ENCODE measurements at places on chromosomes 1 and 21.

DNA sequence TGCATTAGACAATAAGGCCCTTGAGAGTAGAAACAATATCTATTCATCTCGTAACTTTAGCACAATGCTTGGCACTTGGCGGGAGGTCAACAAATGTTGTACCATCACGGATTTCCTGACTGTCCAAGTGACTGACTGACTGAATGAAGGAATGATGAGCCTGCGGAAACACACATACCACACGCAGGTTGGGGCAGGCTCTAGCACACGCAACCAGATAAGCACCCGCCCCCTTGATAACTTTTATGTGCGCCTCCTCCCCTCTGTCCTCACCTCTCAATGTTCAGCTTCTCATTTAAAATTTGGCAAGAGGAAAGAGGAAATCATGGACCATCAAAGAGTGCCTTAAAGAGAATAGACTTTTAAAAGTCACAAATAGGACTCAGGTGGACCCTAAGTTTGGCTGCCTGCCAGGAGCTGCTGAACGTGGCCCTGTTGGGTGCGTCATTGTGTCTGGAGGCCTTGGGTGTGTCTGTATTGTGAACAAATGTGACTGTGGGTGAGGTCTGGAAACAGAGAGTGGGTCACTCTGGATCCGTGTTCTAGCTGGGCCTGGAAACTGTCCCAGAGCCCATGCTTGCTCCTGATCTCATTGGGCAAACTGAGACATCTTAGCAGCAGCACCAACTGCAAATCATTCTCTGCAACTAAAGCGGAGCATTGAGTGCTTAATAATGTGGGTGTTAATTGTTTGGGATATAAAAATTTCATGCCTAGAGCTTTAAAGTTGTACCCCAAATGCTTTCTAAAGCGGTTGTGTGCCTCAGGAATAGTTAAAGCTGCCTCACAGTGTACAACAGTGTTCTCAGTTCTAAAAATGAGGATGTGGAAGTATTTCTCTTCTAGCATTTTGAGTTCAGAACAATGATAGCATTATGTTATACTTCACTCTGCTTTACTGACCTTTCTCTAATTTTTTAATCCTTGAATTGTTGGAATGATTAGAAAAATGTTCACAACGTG, 47.6 kb upstream of the ABCG1 start:
- peak; percentile 91 for DNase-seq

- DNase-seq: no peak
Observed at GRCh38 chr21:46557919-46558392, 46.9 kb downstream of the S100B start.

- no peak for DNase-seq
Observed at GRCh38 chr21:44722731-44723130, 11.4 kb upstream of the TSPEAR start.

DNA sequence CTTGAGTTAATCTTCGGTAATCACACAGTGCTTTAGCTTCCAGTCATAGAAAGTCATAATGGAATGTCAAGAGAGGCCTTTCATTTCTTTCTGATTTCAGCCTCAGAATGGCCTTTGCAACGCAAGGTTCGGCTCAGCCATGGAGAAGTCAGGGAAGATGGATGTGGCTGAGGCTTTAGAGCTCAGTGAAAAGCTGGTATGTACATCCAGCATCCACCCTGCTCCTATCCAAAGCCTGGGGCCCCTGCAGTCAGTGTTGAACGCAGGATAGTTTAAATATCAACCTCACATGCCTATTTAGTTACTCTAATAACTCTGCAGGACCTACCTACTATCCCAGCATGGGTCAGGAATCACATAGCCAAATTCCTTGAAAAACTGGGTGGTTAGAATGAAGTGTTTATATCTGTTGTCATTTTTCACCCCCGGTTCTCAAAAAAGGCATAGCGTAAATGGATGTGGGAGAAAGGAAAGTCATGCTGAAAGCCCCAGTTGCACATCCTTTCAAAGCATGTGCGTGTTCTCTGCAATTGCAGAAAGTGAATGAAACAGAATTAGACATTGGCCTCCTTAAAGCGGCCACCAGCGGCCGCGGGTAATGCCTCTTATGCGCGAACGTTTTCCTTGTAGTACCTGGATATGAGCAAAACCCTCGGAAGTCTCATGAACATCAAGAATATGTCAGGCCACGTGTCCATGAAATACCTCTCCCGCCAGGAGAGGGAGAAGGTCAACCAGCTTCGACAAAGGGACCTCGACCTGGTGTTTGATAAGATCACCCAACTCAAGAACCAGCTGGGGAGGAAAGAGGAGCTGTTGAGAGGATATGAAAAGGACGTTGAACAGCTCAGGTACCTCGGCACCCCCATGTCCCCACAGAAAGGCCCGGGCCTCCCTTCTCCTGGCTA, 28.8 kb upstream of the EFHD2 start:
- no peak for DNase-seq

GRCh38 chr1:159067699-159068621, 8.6 kb downstream of the AIM2 start:
- peak; percentile 43 for DNase-seq

DNA sequence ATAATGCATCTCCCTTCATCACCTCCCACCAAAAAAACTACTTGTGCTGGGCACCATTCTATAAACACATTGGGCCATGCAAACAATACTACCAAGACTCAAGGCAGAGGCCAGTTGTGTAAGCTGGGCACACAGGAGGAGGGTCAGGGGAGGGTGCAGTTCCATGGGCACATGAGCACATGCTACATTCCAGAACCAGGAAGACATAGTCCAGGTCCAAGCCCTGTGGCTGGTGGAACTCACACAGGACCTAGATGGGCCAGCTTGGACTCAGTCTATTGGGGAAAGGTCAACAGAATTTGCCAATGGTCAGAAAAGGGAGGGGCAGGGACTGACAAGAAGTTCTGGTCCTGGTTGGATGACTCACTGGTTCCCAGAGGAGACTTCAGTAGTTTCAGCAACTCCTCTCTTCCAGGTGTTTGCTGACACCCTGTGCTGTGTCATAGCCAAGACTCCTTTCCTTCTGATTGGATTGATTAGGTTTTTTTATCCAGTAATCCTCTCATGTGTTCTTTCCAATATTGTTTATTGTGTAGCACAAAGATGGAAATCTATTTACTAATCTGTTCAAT, 249.7 kb downstream of the C1orf94 start:
- no peak for DNase-seq

DNA sequence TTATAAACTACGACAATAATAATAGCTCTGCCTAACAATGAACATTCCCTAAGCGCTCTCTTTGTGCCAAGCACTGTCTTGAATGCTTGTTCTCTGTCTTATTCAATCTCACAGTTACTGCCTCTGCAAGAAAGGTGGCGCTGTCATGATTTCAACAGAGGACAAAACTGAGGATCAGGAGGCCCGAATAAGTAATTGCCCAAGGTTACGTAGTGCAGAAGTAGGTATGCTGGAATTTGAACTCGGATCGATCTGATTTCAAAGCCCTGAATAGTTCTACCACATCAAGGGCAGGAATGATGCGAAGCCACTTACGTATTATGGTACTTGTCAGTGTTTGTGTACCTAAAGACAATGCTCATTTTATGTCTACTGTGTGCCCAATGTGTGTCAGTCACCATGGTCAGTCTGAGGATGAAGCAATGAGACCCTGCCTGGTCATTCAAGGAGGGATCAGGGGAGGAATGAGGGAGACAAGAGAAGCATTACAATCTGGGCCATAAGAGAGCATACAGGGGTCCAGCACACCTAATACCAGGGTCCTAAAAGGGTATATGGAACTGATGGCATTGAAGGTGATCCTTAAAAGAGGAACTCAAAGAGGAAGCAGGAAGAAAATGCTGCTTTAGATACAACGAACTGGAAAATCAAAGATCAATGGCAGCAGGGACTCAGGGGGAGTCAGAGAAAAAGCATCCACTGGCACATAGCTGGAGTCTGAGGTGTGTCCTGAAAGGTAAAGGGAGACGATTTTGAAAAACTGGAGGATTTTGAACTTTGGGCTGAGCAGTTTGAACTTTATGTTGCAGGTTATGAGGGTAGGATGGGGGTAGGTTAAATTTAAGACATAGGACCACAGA, 389.2 kb downstream of the PLPP3 start:
- DNase-seq: peak; percentile 27

DNA sequence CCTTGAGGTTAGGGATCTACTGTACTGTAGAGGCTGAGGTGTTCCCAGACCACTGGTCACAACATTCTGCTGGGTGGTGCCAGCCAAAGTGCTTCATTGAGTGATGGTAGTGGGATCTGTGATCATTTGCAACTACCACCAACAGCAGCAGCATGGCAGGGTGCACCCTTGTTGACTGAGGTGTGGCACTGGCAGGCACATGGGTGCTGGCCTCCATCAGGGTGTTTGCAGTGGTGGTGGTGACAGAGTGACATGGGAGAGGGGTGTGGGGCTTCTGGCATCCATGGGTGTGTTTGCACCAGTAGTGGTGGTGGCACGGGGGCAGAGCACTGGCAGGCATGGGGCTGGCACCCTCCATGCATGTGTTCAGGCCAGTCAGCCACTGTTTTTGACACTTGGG, 183.7 kb upstream of the LYPLAL1 start:
- DNase-seq: no peak

DNA sequence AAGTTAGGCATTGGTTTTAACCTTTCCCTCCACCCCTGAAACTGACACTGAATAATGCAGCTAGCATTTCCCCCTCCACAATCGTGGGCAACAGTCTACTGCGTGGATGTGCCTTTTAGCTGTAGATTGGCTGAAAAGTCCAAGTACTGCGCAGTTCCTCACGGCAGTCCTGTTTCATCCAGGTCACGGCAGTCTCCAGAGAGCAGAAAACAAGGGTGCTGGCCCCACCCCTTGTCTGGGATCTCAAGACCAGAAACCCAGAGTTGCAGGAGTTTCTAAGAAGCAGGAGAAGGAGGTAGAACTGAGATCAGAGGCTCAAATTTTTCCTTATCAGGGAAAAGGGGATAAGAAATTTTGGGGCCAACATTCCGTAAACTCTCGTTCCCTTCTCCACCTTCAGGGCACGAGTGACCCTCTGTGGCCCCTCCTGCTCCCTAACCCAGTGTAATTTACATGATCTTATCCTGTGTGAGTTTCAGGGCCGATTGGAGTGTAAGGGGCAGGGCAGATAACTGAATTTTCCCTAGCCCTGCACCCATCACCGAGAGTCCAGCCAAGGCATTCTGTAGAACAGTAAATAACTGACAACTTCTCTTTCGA, 25.9 kb upstream of the PLA2G2C start:
- DNase-seq: no peak

GRCh38 chr1:168392958-168393549, 112.4 kb downstream of the TBX19 start:
- DNase-seq: no peak

DNA sequence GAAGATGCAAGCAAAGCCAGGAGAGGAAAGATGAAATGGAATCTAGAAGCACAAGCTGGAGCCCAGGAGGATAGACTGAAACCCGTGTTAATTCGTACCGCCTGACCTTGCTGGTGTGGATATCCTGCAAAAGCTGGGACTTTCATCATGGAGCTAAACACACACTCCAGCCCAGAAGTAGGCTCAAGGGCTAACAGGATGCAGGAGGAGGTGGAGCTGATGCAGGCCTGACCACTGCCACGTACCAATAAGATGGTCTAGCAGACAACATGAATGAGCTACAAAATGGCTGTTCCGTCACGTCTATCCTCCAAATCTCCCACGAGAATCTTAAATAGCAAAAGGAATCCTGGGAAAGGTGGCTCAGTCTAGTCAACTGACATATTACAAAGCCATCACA, 270.3 kb downstream of the SDCCAG8 start:
- no peak for DNase-seq

DNA sequence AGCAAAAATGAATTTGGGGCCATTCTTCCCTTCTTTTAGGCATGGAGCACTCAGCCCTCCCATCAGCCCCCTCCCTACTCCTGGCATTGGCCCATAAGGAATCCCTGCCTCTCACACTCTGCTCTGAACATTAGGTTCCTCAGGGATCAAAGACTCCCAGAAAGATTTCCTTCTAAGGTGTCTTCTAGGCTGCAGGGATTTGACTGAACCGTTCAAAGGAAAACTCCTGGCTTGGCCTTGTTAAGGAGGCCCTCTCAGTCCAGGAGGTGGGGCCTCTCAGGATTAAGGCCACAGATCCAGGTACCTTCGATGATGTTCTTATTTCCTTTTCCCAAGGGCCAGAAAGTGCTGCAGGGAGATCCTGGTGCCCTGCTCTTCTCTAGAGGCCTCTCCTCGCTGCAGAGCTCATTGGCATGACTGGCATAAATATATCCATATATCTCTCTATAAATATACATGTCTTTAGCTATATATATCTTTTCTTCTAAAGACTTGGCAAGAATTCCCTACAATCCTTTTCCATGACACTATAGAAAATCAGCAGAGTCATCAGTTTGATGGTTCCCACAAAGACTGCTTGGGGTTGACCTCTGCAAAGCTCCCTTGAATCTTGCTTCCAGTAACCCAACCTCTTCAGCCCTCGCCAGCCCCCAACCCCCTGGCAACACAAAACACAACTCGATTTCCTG, 59.1 kb downstream of the PLXNA2 start:
- DNase-seq: no peak

- no peak for DNase-seq
Observed at GRCh38 chr1:200429221-200429751, 19.4 kb upstream of the ZNF281 start.

DNA sequence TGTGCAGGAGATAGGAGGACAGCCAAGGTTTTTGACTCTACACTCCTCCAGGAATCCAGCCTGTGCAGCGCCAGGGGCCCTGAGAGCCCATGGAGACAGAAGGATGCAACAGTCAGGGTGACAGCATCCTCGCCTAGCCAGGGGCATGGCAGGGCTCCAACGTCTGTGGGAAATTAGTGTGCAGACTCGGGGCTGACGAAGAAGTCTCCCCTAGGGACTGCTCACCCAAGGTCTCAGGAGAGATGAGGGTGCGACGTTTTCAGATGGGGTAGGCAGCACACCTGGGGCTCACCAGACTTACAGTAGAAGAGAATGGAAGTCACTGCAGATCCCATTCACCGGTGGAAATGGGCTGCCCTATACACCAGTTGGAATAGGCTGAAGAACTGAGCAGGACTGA, 241.7 kb downstream of the SETD4 start:
- DNase-seq: no peak

DNA sequence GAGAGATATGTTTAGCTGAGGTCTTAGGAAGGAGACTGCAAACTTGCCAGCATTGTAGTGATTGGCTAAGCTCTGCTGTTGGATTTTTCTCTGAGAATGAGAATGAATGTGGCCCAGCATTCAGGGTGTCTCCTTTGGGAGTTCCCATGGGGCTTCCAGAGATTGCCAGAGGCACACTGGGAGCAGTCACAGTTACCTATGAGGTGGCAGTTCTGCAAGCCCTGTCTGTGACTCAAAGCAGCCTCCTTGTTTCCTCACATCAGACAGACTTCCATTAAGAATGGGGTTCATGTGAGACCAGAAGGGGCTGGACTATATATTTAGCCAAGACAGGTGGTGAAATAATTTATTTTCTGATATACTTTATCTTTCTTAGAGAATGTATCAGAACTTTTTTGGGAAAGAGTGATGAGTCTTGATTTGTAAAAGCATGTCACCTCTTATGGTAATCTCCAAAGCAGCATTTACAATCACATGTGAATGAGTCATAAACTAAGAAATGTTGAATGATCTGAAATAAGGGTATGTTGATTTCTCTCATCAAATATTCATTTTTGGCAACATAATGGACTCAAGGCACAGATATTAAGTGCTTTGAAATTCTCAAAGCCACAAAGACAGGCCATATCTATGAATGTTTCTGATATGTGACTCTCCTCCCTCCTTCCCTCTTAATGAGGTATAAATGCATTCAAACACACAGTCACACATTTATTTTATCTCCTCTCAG, 9.5 kb upstream of the SLC19A2 start:
- DNase-seq: no peak

- no peak for DNase-seq
Observed at GRCh38 chr1:40762144-40762923, 21.3 kb upstream of the KCNQ4 start.
